K562 (cell line): ENCODE measurements at places on chromosomes 7 and 10. TPM values are rescaled to one million over a fixed set of nuclear protein-coding genes. Genes with fewer than 3 reads are reported as not detected.

Gene CXCL12
- total RNA-seq, result 0.18 and 0.49 TPM in 2 replicates

GRCh38 chr10:74825371-74826141 lies 844 bp upstream of the KAT6B start:
- H3K36me3 ChIP-seq, result no peaks in the 10 kb centered on the region
- H3K4me1 ChIP-seq, result peaks cover 33% of the 10 kb centered on the region
- H3K4me3 ChIP-seq, result peak overlapping the region; percentile 73
- H3K27me3 ChIP-seq, result no peaks in the 10 kb centered on the region
- DNase-seq, result no peak

- DNase-seq, result no peak
- no peaks in the 10 kb centered on the region for H3K36me3 ChIP-seq
- H3K27ac ChIP-seq, result no peak overlapping the region
- no peaks in the 10 kb centered on the region for H3K4me1 ChIP-seq
Measured at GRCh38 chr7:111931016-111931517, 275.1 kb downstream of the DOCK4 start.

Gene TYW1
- 24.7 and 25.1 TPM in 2 replicates for total RNA-seq

Gene TDRD1
- total RNA-seq, result not detected in 2 replicates

Gene NPFFR1
- not detected in 2 replicates for total RNA-seq
